Inflammatory macrophage (primary cell): ENCODE measurements at places on chromosomes 5 and 9.

- DNase-seq: no peak
Observed at GRCh38 chr9:70490478-70490877, 76.0 kb upstream of the KLF9 start.

DNA sequence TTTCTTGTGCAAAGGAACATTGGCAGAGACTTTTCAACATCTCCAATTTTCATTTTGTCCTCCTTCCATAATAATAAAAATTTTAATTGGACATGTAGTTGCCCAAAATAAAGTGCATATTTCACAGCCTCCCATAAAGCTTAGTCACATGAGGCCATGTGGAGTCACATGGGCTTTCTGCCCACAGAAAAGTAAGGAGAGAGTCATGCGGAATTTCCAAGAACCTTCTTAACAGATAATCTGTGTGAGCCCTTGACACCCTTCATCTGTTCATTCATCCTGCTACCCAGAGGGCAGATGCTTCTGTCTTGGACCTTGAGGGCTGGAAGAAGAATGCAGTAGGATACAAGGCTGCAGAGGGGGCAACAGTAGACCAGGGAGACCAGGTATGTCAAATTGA, 60.7 kb downstream of the APTX start:
- DNase-seq: no peak

DNA sequence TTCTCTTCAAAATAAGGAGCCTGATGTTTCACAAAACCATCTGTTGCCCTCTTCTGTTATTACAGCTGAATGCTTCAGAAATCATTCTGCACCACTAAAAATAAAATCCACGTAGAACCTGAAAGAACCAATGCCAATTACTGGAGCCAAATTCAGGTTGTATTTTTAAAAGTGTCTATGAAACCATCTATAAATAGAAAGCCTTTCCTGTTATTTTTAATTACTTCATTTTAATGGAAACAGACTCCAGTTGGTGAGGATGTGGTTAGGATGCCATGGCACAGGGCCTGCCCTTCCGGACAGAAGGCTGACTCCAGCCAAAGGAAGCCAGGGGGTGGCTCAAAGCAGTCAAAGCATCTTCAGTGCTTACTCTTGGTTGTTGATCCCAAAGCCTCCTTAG, 119.8 kb downstream of the TENT4A start:
- DNase-seq: no peak

GRCh38 chr9:101229606-101230005, 155.2 kb downstream of the BAAT start:
- DNase-seq: no peak

DNA sequence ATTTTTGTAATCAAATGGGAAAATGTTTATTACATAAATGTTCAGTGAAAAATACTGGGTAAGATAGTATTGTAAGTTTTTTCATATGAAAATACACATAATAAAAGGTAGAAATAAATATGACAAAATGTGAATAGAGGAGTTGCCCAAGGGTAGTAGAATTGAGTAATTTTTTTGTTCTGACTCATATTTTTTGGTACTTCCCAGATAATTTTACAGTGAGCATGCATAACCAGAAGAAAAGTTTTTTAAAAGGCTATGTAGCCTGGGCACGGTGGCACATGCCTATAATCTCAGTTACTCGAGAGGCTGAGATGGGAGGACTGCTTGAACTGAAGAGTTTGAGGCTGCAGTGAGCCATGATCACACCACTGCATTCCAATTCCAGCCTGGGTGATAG, 116.9 kb downstream of the PIP5K1B start:
- peak; percentile 7 for DNase-seq

DNA sequence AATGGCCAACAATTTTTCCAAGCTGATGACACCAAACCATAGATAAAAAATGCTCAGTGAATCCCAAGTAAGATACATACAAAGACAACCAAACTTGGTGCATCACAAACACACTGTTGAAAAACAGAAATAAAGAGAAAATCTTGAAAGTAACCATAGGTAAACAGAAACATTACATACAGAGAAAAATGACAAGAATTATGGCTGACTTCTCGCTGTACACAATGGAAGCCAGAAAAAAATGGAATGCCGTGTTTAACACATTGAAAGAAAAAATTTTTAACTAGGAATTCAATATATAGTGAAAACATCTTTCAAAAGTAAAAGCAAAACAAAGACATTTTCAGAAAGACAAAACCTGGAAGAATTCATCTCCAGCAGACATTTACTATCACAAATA, 20.6 kb downstream of the DAP start:
- DNase-seq: no peak

- no peak for DNase-seq
Observed at GRCh38 chr9:14057368-14058324, 256.3 kb downstream of the NFIB start.

- no peak for DNase-seq
Observed at GRCh38 chr9:17222932-17223331, 88.1 kb downstream of the CNTLN start.

DNA sequence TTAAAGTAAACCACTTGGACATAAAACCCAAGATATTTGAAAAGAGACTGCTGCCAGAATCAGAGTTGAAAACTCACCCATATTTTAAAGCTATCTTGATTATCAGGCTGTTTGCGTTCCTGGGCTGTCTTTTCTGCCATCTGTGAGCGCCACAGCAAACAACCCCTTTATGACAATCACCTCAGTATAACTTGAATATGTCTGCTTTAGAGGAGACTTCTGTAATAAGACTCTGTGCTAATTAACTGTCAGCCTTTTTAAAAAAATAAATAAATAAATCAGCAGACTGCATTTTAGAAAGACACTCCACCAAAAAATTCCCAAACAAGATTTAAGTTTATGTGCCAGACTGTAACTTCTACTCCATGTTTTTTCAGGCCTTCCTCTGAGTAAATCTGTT, 375.7 kb upstream of the CCNH start:
- no peak for DNase-seq

DNA sequence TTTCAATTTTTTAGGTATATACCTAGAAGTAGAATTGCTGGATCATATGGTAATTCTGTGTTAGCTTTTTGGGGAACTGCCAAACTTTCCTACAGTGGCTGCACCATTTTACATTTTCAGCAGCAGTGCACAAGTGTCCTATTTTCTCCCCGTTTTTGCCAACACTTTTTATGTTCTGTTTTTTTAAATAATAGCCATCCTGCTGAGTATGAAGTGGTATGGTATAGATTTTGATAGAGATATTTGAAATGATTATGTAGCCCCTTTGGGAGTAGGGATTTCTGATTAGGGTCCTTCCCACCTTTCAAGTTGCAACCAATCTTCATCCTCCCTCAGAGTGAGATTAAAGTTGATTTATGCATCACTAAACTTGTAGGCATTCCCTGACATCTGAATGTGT, 76.5 kb downstream of the ARHGEF28 start:
- no peak for DNase-seq

- no peak for DNase-seq
Observed at GRCh38 chr9:38096238-38096805, 27.3 kb upstream of the SHB start.

GRCh38 chr5:174708476-174709207, 15.7 kb upstream of the MSX2 start:
- no peak for DNase-seq

DNA sequence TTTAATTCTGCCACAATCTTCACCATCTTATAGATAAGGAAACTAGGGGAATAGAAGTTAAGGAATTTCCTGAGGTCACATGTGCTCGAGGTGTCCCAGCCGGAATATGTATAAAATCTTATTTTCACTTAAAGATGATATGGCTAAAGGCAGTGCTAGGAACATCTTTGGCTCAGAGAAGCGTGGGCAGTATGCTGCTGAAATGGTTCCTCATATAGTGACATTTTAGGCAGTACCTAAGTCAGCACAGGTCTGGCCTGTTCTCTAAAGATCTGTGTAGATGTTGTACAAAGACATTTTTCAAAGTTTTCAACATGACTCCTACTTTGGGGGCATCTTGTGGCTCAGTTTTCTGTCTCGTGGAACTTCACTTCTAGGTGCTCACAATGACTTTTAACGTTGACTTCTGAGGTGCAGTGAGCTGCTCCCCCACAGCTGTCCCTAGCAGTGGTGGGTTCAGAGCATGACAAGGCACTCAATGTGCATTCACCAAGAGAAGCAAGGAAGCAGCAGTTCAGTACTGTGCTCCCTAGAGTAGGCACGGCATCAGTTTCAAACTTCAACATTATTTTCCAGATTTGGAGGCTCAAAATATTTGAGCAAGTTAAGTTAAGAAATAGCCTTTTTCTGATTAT, 40.3 kb downstream of the TNFAIP8 start:
- DNase-seq: no peak

DNA sequence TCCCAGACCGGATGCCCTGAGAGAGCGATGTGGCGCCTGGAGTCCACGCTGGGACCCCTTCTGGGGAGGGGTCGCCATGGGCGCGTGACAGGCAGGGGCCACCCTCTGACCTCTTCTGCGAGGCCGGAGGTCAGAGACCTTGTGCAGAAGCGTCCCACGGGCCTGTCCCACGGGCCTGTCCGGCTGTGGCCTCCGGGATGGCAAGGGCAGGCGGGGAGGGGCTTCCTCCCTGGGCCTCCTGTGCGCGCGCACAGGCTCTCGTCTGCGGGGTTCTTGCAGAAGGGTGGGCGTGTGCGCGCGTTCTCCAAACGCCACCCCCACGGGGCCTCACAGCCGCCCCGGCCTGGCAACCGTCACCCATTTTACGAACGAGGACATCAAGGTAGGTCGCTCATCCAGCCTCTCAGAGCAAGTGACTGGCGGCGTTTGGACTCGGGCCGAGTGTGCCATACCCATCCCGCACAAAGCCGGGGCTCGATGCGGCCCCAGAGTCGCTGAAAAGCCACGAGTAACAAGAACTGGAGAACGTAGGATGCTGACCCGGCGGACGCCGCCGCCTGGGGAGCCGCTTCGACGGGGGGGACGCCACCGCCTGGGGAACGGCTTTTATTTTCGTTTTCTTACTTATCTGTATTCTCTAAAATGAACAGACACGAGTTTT, 897 bp downstream of the AHRR start:
- no peak for DNase-seq

DNA sequence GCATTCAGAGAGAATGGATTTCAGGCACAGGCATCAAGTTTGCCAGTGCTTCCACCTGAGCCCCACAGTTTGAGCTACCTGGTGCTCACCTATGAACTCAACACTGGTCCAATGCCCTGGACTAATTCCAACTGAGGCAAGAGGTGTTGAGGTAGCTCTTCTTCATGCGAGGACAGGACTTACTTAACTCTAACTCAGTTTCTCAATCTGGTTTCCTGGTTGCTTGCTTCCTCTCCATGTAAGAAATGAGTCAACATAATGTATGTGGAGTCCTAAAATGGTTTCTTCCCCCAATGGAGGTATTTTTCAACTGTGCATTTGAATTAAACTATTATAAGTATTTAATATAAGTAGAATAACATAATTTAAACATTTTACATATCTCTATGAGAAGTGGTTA, 523.6 kb upstream of the DAB2 start:
- peak; percentile 55 for DNase-seq

DNA sequence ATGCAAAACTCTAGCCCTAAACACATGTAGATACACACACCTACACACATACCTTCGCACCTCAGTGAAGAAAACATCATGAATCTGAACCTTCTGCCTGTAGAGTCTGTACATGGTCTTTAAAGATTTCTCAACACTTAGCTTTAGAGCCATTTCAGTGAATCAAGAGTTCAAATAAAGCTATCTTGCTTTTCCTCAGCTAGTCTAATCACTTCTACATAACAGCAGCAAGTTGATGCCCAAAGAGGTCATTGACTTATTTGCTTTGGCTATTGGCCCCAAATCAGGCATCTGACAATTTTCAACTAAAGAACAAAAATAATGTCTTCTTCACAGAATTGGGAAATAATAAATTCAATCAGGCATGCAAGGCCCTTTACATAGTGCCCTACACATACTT, 127.9 kb upstream of the SGCD start:
- no peak for DNase-seq

DNA sequence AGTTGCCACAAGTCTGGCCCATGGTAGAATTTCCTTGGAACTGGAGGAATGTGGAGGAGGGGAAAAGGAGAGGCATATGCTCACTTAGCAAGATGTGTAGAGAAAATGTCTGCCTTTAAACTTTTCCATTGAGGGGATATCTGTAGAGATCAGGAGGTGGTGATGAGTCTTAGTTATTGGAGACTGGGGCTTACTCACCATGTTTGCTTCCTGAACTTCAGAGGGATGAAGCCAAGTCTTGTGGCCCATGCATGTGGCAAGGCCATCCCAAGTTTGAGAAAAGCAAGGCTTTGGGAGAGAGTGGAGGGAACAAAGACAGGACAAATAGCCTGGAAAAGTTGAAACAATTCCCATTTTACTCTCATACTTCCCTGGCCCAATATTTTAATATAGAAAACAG, 124.5 kb downstream of the GDNF start:
- no peak for DNase-seq

DNA sequence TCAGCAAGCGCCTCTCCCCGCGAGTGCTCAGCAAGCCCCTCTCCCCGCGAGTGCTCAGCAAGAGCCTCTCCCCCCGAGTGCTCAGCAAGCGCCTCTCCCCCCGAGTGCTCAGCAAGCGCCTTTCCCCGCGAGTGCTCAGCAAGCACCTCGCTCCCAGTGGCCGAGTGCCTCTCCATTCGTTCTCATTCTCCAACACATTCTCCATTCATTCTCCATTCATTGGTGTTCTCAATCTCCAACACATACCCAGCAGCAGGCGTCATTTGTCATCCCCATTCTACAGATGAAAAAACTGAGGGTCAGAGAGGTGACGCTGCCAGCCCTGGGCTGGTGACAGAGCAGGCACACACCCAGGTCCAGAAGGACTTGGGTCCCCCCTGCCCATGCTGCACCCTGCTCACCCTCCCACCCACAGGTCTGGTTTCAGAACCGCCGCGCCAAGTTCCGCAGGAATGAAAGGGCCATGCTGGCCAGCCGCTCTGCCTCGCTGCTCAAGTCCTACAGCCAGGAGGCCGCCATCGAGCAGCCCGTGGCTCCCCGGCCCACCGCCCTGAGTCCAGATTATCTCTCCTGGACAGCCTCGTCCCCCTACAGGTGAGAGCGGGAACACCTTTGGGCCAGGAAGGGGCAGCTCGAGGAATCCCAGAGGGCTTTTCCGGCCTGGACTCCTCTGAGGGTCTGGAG, 32.5 kb downstream of the PTGES start:
- no peak for DNase-seq

GRCh38 chr5:65611524-65611923, 12.6 kb downstream of the TRIM23 start:
- DNase-seq: no peak
